CD4-positive, alpha-beta T cell treated with Interleukin-10 for 1 hour (primary cell): ENCODE measurements at places on chromosomes 16 and 17.

GRCh38 chr17:57255182-57255775 is 1.0 kb upstream of the MSI2 start:
- DNase-seq, result no peak

GRCh38 chr17:6108382-6108781 is 38.2 kb downstream of the WSCD1 start:
- DNase-seq, result no peak

GRCh38 chr17:76550712-76551615 is 11.1 kb downstream of the PRCD start:
- DNase-seq, result no peak

DNA sequence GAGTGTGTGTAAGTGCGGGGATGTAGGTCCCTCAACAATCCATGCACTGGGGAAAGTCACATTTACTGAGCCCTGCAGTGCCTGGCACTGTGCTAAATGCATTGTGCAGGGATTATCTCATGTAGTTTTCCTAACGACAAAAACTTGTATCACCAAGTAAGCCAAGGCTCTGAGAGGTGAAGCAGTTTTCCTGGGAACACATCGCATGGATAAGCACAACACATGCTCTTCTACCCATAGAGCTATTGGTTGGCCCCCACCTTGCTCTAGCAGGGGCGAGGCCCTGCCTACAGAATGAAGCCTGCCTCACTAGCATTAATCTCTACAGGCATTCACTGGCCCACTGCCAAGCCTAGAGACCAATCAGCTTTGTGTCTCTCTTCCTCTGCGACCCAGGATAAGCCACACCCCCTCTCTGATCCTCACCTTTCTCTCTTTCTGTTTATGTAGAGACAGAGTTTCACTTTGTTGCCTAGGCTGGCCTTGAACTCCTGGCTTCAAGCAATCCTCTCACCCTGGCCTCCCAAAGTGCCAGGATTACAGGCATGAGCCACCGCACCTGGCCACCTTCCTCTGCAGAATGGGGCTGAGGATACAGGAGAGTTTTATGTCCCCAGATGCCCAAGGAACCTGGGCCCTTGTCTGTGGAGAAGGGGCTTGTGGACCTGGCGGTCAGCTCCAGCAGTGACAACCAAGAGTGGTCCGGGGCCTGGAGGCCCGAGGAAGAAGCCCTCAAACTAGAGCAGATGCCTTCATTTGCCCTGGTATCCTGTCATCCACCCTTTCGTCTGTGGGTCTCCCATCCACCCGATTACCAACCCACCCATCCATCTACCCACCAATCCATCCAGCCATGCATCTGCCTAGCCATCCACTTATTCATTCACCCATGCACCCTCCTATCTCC is 12.8 kb downstream of the CDH16 start:
- peak; percentile 42 for DNase-seq

GRCh38 chr17:49645654-49646053 is 32.2 kb downstream of the SPOP start:
- DNase-seq, result no peak

DNA sequence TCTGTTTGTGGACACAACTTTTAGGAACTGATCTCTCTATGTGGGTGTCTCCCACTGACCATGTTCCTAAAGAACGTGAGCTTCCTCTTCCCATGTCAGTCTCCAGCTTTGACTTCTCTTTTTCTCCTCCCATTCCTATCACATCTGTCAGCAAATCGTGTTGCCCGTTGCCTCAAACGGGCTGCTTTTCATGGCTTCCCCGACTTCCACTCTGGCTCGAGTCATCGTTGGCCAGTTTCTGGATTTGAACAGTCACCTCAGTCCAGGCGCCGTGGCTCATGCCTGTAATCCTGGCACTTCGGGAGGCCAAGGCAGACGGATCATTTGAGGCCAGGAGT is 5.4 kb downstream of the ABCC1 start:
- no peak for DNase-seq
